ENCODE measurements at places on chromosomes 6 and 20.

- DNase-seq: no peak
Observed at GRCh38 chr6:53866226-53866625, 71.4 kb downstream of the LRRC1 start.

DNA sequence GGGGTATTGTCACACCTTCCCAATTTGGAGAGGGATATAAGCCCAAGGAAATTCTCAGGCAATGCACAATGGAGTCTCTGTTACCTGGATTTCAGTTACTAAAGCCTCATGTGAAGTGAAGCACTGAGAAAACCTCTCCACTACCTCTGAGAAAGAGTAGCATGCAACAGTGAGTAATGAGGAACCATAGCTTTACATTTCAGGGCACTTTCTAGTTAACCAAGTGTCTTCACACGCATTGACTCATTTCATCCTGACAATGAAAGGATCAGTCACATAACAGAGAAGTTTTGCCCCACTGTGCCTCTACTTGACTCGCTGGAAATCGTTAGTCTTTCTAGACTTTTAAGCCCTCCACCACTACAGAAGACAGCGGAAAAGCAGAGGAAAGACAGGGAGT is 86.2 kb upstream of the ARID1B start:
- DNase-seq: no peak

DNA sequence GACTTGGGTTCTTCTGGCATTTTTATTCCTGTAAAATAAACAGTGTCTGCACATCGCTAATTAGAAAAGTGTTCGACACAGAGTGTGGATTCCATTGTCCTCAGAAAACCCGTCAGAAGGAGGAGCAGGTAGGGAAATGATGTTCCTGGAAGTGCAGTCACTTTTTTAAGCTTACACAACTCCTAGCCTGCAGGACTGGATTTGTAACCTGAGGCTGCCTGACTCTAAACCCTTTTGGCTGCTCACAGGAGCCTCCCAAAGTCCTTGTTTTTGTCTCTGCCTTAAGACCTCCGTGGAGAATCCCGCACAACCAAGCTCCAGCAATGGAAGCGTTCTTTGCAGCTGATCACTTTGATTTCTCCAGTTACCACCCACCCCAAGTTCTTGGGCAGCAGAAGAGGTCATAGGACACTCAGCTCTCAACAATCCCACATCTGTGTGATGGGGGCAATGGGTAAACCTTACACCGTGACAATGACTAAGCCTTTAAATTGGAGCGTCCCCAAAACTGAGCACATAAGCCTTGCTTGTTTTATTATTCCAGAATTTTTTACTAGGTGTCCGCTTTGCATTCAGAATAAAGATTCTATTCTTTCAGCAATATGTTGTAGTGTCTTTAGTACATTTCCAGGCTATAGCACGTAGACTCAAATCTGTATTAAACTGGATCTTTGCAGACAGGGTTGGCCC is 227.9 kb downstream of the TBXT start:
- no peak for DNase-seq

DNA sequence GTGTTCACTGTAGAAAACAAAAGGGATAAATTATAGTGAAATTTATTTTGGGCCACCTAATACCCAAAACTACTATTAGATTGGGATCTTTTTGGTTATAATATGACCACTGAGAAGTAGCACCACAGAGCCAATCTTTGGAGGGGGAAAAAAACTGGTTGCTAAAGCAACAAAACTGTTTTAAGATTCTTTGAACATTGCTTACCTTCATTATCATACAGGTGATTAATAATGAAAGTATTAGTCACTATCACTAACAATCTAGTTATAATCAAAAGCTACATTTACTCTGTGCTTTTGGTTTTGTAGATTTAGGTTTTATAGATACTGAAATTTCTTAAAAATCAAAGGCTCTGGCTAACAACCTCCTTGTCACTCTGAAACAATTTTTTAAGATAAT is 31.7 kb downstream of the STX7 start:
- DNase-seq: no peak

Measured in stimulated activated CD8-positive, alpha-beta memory T cell treated with anti-CD3 and anti-CD28 coated beads, Interleukin-7, amount 100 ng/mL, for 48 hours (primary cell).